ENCODE measurements at places on chromosomes 7 and 10. TPM values are rescaled to one million over a fixed set of nuclear protein-coding genes. Genes with fewer than 3 reads are reported as not detected.

The METTL27 gene
- not detected for total RNA-seq

DNA sequence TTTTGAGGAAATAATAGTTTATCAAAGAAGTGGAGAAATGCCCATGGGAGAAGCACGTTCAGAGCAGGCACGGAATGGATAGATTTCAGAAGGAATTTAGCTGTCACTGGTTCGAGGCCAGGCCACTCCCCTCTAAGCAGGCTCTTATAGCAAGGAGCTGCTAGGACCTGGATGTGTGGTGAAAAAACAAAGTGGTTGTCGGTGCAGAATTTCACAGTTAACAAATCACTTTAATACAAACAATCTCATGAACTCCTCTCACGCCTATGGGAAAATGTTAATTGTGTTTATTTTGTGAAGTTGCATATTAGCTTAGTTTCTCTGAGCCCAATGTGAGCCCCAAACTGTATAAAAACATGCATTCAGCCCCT lies 176.3 kb downstream of the PKD1L1 start:
- no peak for DNase-seq

The TLX1 gene
- 3.4 TPM for total RNA-seq

- no peak for DNase-seq
Observed at GRCh38 chr7:22128528-22128920, 182.8 kb upstream of the CDCA7L start.

The TMEM229A gene
- 0.48 TPM for total RNA-seq

DNA sequence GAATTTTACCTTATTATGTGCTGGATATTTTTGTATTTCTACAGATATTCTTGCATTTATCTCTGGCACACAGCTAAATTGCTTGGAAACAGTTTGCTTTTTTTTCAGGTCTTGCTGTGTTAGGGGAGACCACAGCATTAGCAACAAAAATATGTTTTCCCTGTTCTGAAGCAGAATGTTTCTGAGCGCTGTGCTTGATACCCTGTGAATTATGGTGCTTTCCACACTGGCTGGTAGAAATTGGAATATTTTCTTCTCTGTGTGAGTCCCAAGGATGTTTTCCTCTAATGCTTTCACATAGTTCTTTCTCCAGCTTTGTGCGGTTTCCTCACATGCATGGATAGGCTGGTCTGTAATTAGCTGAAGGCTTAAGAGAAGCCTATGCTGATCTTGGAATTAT lies 651.6 kb upstream of the IGFBP3 start:
- DNase-seq = peak; percentile 46

GRCh38 chr7:147869456-147869855 lies 721.1 kb upstream of the C7orf33 start:
- DNase-seq = no peak

The TMEM184A gene
- 3.4 TPM for total RNA-seq

The CACNA2D1 gene
- total RNA-seq = 33.5 TPM

The DPYSL4 gene
- 1.2 TPM for total RNA-seq

- no peak for DNase-seq
Observed at GRCh38 chr10:87636313-87636915, 23.3 kb upstream of the PAPSS2 start.

The CRPPA gene
- total RNA-seq = 12.3 TPM

- DNase-seq = no peak
Observed at GRCh38 chr10:79094412-79095175, 25.8 kb downstream of the ZMIZ1 start.

The ANLN gene
- total RNA-seq = 31.1 TPM

GRCh38 chr10:13271552-13272163 lies 28.2 kb downstream of the PHYH start:
- peak; percentile 6 for DNase-seq

DNA sequence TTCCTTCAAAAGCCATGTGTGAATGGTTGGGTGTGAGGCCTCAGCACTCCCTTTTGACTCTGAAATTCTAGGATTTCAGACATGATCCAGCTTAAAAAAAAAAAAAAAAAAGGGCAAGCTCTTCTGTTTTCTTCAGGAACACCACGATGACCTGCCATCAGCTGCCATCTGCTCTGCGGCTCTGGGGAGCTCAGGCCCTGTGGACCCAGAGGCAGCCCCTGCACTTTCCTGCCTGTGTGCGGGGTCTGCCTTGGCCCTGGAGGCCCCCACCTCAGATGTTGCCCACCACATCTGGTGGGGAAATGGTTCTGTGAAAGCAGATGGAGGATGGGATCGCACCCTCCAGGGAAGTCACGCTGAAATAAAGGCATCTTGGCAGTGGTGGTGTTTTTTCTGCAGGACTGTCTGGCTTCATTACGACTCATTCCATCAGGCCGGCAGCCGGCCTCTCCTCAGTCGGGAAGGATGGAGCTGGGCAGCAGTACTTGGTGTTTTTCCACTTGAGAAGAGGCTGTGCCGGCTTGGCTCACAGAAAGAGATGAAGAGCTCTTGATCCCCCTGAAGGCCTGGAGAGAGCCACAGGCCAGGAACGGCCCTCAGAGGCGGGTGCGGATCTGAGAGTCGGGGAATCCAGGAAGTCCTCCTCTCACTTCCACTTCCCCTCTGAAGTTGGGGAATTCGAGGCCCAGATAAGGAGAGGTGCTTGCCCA lies 66.1 kb upstream of the AQP1 start:
- DNase-seq = peak; percentile 95

GRCh38 chr7:140621401-140622021 lies 19.1 kb downstream of the DENND2A start:
- no peak for DNase-seq

GRCh38 chr7:1466524-1467271 lies 7.4 kb upstream of the MICALL2 start:
- DNase-seq = peak; percentile 79

DNA sequence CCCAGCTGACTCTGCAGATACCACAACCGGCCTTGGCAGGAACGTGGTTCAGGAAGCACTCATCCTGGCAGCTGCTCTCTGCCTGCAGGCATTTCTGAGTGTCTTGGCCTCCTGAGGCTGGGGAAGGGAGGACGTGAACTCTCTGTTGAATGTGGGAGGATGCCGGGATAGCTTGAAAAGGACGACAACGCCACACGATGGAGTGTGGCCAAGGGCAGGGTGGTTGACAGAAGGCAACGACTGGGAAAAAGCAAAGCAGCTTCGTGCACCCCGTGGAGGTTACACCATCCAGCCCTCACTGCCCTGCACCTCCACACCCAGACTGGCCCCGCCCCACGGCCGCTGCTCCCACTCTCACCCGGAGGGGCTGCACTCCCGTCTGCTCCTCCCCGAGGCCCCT lies 466.1 kb upstream of the FOXK1 start:
- peak; percentile 63 for DNase-seq

The PAPOLB gene
- 1.9 TPM for total RNA-seq

- DNase-seq = no peak
Observed at GRCh38 chr10:132893090-132893489, 49.3 kb downstream of the CFAP46 start.

- no peak for DNase-seq
Observed at GRCh38 chr7:131905471-131905973, 349.1 kb upstream of the PODXL start.

DNA sequence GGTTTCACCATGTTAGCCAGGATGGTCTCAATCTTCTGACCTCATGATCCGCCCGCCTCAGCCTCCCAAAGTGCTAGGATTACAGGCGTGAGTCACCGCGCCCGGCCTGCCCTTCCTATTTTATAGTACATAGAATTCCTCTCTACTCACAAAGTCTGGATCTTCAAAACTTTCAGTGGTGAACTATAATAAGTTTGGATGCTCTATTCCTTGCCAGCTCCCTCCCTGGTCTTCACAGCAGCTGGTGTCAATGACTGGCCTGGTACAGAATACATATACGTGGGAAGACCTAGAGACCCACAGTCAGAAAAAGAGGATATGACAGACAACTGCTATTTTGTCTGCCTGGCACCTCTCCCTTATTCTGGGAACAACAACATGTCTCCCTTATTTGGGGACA lies 40.8 kb downstream of the ARHGAP12 start:
- no peak for DNase-seq

The EN2 gene
- total RNA-seq = 2.6 TPM

DNA sequence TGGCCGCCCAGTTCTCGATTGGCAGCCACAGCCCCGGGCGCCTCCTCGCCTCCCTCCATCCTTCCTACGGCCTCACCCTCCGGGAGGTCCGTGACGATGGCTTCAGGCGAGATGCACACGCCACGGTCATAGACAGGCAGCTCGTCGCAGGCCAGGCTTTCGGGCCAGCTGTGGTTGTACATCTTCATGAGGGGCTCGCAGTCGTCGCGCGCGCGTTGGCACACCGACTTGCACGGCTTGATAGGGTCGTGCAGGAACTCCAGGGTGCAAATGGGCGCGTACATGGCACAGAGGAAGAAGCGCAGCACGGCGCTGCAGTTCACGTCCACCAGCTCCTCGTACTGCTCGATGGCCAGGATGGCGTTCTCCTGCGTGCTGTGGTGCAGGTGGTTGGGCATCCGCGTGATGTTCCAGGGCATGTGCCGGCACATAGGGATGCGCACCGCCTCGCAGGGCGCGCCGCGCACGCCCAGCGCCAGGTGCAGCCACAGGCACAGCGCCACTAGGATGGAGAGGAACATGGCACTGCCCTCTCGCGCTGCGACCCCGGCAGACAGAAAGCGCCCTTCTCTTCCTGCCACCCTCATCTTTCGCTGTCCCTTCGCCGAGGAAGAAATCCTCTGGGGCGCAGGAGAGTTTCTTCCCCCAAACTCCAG lies 472 bp downstream of the SFRP4 start:
- peak; percentile 3 for DNase-seq

GRCh38 chr7:151810441-151811232 lies 66.3 kb downstream of the PRKAG2 start:
- no peak for DNase-seq

GRCh38 chr7:44791278-44792219 lies 4.9 kb upstream of the PPIA start:
- DNase-seq = peak; percentile 82

- DNase-seq = no peak
Observed at GRCh38 chr7:149753375-149754233, 19.8 kb downstream of the ZNF467 start.

DNA sequence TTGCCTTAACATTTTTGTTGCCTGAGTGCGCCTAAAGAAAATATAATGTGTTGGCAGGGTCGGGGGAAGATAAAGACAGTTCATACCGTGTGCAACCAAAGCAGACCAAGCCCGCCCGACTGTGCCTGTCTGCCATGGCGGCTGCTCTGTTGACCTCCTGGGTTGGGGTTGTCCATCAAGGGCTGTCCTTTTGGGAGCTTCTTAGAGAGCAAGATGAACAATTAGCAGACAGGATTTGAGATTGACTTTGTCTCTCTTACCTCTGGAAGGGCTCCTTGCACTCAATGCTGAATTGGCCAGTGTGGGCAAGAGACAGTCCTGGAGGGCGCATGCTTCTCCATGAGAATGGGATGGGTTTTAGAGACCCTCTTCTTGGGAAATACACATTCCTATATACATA lies 319.6 kb downstream of the GLRX3 start:
- no peak for DNase-seq

All from umbilical cord (tissue), 2 donors.